ENCODE measurements at places on chromosomes 11 and 22.

GRCh38 chr11:8320076-8320475 is 56.4 kb upstream of the LMO1 start:
- no peak for DNase-seq

DNA sequence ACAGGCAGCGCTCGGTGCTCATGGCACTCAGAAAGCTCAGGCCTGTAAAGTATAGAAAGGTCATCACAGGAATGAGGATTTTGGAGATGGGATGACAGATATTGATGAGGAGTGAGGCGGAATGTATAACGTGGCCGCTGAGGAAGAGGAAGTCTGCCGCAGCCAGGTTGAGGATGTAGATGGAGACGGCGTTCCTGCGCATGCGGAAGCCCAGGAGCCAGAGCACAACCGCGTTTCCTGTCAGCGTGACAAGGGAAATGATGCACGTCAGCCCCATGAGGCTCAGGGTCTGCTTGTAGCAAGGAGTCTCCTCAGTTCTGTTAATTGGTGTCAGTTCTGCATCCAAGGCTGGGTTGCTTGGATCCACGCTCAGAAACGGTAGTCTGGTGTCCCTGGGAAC is 33.1 kb upstream of the MRGPRX1 start:
- no peak for DNase-seq

- DNase-seq: no peak
Measured at GRCh38 chr11:105799263-105799662, 189.4 kb downstream of the GRIA4 start.

GRCh38 chr11:18722293-18722637 is 3.7 kb downstream of the IGSF22 start:
- no peak for DNase-seq

DNA sequence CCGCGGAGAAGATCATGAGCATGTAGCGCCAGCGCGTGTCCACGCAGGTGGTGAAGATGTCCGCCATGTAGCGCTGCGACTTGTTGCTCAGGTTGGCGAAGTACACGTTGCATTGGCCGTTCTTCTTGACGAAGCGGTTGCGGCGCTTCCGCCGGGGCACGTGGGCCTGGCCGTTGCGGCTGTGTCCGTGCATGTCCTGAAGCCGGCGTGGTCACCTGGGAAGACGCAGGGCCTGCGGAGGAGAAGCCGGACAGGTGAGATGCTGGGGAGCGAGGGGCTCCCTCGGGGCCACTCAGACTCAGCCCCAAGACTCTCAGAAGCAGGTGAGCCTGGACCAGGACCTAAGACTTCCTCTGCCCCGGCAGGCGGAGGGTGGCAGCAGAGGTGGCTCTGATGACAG is 27.1 kb downstream of the KCNJ4 start:
- no peak for DNase-seq

DNA sequence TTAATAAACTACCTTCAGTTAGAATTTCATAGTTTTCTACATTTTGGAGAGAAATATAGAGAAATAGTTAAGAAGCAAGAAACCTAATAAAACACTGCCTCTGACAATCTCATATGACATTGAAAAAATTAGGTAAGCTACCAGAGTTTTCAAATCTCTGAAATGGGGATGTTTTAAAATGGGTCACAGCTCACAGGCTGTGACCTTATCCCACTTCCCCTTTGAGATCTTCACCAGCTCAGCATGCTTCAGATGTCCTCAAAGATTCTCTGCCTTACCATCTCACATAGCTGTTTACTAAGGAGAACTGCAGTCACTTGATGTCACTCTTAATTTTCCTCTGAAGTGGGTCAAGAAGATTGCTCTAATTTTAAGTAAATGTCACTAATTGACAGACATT is 717.8 kb downstream of the JRKL start:
- no peak for DNase-seq
